GM03348 (cell line): ENCODE measurements at places on chromosomes 4 and X.
A peak's percentile ranks its signal among the peaks of the same experiment; 100 is the strongest.

GRCh38 chrX:38224160-38224559 lies 3.5 kb upstream of the SRPX start:
- DNase-seq: no peak

GRCh38 chr4:7924570-7924969 lies 15.1 kb downstream of the AFAP1 start:
- DNase-seq: no peak

DNA sequence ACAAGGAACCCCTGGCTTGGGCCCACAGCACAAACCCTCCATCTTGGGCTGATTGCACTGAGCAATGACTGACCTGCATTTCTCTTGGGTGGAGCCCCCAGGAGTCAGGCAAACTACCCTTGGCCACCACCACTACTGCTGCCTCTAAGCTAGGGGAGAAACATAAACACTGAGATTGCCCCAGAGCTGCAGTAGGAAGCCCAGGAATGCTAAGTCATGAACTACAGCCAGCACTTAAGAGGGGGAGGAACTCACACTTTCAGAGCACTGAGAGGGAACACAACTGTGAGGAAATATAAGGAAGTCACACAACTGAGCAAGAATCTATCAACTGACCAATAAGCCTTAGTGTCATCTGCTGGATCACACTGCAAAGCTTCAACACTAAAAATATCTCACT lies 111.6 kb upstream of the PPP3CA start:
- DNase-seq: no peak

DNA sequence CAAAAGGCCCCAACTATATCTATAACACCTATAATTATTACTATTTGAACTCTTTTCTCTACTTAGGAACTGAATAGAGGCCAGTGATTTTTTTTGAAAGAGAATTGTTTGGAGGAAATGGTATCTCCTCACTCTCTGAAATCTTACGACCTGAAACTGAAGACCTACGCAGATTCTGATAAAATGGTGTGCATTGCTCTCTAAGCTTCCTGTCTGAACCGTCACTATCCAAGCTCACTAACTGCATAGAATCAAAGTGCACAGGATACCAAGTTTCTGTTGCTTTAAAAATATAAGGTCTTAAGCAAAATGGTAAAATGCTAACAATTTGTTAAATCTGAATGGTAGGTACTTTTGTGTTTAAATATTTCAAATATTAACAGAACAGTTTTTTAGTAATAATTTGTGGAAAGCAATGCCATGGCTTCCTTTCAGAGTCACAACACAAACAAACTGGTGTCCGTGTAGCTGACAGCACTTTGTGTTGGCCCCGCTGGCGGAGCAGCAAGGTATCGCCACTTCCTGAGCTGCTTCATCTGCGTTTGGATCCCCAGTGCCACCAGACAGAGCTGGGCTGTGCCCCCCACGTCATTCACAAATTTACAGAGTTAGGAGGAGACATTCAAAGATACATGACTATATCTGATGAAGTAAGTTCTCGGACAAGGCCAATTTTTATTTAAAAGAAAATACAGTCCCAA lies 313.9 kb downstream of the FBXW7 start:
- DNase-seq: no peak

DNA sequence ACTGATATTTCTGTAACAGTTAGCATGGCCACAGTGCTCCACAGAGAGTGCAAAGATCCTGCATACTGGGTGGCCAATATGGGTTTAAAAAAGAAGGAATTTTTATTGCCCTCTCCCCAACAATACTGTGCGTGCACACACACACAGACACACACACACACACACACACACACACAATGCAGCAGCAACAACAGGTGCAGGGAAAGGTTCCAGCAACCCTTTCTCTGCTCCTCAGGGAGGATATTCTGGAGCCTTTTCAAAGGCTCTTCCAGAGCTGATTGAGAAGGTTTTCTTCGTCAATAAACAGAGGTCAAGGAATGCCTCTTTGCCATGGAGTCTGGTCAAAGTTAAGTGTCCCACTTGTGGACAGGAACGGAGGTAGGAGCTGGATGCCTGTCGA lies 84.8 kb upstream of the ZFP42 start:
- DNase-seq: no peak

GRCh38 chr4:47704693-47705325 lies 133.1 kb downstream of the CORIN start:
- peak; percentile 41 for DNase-seq

GRCh38 chr4:156512622-156513021 lies 459.0 kb downstream of the PDGFC start:
- DNase-seq: no peak

DNA sequence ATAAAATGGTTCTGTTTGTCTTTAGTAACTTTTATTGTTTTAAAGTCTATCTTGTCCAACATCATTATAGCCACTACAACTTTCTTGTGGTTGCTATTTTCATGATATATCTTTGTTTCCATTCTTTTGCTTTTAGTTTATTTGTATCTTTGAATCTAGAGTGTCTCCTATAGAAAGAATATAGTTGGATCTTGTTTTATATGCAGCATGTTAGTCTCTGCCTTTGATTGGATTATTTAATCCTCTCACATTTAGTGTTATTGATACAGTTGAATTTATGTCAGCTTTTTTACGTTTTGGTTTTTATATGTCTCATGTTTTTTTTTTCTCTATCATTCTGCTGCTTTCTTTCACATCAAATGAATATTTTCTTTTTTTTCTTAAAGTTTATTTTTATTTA lies 98.1 kb downstream of the VSIG4 start:
- DNase-seq: no peak

- DNase-seq: no peak
Measured at GRCh38 chr4:136754810-136755530, 777.3 kb downstream of the PCDH18 start.

DNA sequence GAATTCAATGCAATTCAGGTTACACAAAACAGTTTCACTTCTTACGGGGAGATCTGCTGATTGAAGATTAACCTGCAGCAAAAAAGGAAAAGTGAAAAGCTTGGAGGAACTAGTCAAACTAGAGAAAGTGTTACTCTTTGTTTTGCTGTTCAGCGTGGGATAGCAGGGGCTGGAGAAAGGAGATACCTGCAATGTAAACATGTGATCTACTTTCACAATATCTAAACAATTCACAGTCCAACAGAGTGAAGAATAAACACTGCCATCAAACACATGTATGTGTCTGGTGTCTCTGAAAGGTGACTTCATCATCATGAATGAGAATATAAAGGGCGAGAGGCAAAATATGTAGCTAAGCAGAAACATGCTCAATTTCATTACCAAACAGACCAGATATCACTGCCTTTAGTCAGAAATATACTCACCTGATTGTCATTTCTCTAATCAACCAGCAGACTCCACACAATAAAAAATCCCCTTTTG lies 26.4 kb downstream of the NIPAL1 start:
- no peak for DNase-seq

- peak; percentile 25 for DNase-seq
Measured at GRCh38 chr4:10281996-10282395, 165.4 kb upstream of the WDR1 start.

DNA sequence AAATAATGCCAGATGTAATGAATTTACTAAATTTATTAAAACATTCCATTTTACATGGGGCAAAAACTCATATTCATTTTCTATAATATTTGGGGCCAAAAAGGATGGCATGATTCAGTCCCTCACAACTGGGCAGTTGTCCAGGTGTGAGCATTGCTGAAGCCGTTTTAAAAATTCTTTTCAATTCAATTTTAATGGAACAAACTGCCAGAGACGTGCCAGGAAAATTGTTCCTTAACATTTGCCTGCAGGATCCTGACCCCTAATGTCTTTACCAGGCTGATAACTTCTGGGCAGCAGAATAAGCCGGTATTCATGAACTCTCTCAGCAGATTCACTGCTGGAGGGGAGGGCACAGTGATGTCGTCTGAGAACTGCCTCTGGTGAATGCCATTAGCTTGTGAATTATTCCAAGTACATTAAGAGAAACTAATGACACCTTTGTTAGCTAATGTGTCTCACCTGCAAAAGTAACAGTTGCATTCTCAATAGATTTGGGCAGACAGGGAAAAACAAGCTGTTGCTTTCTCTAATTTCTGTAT lies 1445.1 kb upstream of the TENM3 start:
- no peak for DNase-seq

DNA sequence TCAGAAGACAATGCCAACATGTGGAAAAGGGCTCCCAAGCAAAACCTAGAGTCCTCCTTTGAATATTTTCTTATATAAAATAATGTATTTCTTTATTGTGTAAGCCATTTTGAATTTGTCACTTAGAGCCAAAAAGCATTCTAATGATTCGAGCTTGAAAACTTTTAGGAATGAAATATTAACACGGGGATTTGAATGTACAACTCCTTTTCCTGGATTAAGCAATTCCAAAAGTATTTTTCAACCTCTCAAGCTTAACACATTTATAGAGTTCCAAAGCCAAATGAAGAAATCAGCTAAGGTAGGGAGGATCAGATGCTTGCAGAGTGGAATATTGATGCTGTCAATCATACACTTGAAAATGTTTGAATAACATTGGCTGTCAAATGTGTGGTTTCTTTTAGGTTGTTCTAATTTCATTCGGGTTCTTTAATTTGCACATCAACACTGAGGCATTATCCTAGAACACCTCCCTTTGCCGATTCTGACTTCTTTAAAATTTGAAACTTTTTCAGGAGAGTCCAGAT lies 67.2 kb upstream of the ETNPPL start:
- DNase-seq: no peak

DNA sequence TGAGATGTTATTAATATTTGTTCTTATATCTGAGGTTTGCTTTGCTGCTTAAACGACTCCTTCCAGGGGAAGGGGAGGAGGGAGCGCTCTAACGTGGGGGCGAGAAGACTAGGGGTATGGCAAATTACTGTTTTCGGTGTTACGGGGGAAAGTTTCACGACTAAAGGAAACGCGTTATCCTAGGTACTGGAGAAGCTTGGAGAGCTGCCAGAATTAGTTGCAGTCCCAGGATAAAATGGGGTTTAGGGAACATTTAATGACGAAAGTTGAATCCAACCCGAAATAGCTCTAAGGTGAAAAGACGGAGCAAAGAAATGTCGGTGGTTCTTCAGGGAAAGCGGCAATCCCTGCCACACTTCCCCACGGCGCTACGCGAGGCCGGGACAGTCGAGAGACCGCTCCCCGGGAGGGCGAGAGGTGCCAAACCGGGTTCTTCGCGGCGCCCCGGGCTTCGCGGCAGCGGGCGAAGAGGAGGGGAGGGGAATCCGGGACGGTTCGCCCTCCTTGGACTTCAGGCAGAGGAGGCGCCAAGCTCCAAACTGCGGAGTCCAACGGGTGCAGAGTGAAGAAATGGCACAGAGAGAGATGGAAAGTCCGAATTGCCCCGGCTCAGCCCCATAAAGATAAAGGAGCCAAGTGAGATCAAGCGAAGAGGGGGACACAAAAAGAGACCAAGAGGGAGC lies 724 bp downstream of the THOC2 start:
- peak; percentile 40 for DNase-seq

DNA sequence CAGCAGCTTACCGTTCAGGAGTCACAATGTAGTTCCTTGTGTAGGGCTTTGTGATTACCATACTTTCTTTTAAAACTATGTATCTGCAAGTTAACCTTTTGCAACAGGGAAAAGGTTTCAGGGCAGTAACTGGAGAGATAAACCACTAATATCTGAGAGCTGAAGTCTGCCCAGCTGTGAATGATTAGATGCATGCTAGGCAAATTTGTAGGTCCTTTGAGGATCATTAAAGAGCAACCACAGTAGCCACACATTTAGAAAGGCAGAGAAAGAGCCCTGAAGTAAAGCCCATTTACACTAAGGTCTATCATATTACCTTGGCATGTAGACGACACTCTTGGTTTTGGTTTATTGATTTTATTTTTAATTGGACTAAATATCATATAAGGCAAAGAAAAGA lies 60.0 kb downstream of the ATP8A1 start:
- no peak for DNase-seq

DNA sequence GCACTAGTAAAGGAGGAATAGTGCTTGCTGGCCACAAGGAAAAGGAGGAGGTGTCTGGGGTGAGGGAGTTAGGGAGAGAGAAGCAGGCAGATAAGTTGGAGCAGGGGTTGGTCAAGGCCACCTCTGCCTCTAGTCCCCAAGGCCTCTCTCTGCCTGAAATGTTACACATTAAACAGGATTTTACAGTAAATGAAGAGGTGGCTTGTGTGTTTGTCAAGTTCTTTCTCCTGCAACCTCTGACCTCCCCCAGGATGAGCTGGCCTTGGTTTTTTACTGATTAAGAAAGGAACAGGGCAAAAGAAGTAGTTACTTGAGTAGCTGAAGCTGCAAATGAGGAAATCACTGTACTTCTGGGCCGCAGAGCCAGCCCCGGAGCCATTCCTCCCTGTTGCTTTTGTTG lies 2.0 kb downstream of the GJB1 start:
- no peak for DNase-seq

GRCh38 chr4:6357476-6357875 lies 87.8 kb downstream of the WFS1 start:
- no peak for DNase-seq

DNA sequence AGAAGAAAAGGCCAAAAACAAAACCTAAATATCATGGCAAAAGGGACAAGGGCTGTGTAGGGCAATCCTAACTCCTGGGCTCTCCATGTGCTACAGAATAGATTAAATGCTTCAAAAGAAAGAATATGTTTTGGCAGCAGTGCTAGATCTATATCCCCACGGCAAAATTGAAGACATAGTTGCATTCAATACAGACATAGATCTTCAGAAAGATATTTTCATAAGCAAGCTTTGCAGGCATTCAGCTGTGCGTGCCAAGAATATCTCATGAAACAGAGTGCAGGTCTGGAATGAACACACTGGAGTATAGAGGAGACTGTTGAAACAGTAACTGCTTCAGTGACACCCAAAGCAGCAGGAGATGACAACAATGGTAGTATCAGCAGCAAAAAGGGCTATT lies 1476.9 kb downstream of the ARAP2 start:
- no peak for DNase-seq

DNA sequence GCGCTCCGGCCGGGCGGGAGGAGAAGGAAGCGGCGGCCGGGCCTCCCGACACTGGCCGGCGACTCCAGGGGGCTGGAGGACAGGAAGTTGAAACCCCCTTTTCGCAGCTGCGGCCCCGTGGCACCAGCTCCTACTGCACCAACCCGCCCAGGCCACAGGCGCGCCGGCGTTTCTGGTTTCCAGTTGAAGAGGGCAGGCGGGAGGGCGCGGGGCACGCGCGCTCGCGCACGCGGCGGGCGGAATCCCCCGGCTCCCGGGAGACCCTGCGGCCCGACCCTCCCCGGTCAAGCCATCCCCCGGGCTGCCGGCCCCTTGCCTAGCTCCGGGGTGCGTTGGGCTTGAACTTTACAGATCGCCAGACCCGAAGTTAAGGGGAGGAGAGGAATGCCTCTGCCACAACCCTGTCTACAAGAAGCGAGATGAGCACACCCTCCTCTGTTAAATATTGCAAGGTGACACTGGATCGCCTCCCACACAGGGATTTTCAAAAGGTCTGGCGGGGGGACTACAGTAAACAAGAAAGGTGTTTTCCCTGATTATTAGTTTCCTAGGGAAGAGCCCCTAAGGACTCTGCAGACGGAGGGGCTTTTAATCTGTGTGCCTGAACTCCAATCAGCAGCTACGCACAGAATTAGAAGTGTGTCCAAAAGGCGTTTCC lies 1.4 kb downstream of the ELOVL6 start:
- DNase-seq: peak; percentile 74

GRCh38 chrX:53028678-53029077 lies 19.9 kb upstream of the GPR173 start:
- no peak for DNase-seq

- DNase-seq: no peak
Measured at GRCh38 chr4:155521382-155521781, 144.6 kb upstream of the MAP9 start.
